ENCODE measurements at places on chromosomes 6 and 20.

DNA sequence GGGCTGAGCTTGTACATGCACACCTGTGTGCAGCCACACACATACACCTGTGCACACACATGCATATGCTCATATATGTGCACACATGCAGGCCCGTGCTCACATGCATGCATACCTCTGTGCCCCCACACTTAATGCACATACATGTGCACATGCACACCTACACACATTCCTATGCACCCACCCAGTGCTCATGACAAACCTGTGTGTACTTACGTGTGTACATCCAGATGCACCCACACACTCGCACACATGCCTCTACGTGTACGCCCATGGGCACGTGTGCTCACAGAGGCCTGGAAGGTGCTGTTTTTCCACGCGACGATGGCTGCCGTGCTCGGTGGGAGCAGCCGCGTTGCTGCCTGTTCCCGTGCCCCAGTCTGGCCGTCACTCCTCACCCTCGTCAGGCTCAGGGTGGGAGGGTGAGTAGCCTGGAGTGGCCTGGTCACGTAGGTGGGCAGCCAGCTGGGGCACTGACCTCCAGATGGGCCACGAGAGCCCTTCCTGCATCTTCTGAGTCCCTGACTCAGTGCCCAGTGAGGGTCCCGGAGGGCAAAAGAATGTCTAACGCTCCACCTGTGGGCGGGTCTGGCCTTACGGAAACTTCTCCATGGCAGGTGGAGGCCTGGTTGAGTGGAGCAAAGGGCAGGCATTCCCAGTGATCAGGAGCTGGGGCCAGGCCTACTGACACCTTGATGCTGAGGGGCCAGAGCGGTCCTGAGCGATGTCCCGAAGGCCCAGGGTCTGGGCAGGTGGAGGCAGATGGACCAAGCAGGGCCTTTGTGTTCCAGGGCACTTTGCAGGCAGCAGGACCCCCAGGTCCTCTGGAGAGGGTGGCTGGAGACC is 8.0 kb upstream of the GATA5 start:
- ATAC-seq = no peak

- ATAC-seq = peak; percentile 71
These were observed 10.7 kb downstream of the TULP4 start for GRCh38 chr6:158322724-158323560.

DNA sequence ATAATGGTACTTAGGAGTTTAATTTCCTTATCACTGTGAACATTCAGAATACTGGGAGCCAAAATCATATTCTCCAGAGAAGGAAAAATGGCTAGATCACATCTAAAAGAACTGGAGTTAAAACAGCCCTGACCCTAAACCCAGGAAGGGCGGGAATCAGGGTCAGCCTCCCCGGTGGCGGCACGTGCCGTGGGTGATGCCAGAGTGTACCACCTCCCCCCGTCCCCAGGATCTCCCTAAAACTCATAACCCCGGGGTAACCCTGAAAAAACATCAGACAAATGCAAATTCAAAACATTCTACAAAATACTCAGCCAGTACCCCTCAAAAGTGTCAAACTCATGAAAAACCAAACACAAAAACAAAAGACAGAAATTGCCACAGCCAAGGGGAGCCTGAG is 148.3 kb downstream of the DLL1 start:
- ATAC-seq = no peak

- no peak for ATAC-seq
These were observed 3.1 kb downstream of the LY6G6D start for GRCh38 chr6:31718265-31718664.

DNA sequence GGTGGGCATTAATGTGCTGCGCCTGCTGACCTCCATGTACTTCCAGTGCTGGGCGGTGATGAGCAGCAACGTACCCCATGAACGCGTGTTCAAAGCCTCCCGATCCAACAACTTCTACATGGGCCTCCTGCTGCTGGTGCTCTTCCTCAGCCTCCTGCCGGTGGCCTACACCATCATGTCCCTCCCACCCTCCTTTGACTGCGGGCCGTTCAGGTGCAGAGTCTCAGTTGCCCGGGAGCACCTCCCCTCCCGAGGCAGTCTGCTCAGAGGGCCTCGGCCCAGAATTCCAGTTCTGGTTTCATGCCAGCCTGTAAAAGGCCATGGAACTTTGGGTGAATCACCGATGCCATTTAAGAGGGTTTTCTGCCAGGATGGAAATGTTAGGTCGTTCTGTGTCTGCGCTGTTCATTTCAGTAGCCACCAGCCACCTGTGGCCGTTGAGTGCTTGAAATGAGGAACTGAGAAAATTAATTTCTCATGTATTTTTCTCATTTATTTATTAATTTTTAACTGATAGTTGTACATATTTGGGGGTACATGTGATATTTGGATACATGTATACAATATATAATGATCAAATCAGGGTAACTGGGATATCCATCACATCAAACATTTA is 35.2 kb upstream of the NOP56 start:
- ATAC-seq = no peak

DNA sequence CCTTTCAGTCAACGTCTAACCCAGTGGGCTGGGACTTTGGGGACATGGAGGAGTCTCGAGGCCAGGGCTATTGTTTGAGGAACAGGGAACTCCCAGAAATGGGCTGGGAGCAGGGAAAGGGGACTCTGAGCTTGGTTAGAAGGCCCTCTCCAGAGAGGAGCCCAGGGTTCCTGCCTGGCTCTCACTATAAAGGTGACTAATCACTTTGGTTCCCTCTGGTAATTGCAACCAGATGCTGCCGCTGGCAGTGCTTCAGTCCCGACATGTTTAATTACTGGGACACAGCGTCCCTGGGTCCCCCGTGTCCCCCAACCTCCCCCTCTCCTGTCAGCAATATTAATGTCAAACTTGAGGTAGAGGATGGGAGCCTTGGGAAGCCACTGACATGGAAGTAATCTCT is 5.0 kb upstream of the GDF5 start:
- peak; percentile 81 for ATAC-seq

DNA sequence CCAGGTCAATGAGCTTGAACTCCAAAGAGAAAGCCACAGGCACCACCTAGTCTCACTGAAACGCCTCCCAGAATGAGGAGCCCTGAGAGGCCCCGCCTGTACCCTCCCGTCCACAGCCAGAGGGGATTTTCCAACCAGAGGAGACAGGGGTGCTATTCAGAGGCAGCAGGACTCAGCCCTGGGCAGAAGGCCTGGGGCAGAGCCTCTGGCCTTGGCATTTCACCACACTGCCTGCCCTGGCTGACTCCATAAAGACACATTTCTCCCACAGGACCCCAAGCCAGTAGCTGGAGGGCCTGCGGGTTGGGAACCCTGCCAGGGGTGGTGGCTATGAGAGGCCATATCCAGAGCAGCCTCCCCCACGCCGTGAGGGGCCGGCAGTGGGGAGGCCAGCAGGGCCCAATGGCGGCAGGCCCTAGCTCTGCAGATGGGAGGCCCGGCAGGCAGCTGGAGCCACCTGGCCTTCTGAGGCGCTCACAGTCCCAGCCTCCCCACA is 159.3 kb downstream of the PREX1 start:
- ATAC-seq = no peak

DNA sequence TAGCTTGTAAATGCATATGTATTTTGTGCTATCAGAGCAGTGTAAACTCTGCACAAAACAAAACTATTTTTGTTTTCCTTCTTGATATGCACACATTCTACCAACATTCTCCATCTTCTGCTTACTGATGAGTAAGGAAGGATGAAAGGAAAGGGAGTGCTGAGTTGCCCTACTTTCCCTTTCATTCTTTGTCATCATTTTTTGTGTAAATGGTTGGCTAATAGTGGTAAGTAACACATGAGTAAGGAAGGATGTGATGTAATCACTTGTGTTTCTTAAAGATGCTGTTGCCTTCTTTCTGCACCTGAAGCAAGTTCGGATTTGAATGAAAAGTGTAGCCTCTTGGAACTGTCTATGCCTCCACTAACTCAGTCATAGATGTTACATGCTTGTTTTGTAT is 4.6 kb upstream of the REV3L start:
- no peak for ATAC-seq

DNA sequence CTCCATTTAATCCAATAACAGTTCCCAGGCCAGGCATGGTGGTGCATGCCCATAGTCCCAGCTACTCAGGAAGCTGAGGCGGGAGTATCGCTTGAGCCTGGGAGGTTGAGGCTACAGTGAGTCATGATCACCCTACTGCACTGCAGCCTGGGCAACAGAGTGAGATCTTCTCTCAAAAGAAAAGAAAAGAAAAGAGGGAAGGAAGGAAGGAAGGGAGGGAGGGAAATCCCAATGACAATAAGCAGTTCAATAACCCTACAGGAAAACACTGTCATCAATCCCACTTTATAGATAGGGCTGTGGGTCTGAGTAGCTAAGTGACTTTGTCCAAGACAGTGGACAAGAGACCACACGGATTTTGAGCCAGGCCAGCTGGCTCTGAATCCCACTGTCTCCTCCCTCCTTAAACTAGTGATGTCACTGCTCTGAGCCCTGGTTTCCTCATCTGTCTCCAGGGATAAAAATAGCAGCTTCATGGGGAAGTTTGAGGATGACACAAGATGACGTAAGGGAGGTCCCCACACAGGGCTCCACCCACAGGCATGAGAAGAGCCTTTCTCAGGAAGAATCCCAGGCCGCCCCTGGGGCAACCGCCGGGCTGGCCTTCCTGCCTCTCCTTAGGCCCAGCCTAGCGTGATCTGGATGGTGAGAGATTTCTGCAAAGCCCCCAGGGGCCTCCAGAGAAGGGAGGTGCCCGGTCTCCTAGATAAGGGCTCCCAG is 7.2 kb upstream of the TRIB3 start:
- ATAC-seq = peak; percentile 58

DNA sequence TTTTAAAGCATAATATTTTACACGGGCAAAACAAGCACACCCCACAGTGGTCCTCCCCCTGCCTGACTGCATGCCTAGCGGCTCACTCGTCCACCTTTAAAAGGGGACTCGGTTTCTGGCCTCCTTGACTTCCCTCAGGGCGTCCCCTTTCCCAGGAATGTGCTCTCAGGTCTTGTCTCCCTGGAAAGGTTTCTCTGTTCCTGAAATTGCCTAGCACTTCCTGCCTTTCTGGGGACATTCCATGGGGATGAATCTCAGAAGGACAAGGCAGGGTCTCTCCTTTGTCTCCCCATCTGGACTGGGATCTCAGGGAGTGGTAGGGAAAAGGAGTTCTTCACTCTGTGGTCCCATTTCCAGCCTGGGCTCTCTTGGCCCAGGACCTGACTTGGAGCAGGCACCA is 4.9 kb downstream of the TCF15 start:
- ATAC-seq = no peak

GRCh38 chr6:144012534-144012933 is 4.5 kb upstream of the PLAGL1 start:
- ATAC-seq = no peak

DNA sequence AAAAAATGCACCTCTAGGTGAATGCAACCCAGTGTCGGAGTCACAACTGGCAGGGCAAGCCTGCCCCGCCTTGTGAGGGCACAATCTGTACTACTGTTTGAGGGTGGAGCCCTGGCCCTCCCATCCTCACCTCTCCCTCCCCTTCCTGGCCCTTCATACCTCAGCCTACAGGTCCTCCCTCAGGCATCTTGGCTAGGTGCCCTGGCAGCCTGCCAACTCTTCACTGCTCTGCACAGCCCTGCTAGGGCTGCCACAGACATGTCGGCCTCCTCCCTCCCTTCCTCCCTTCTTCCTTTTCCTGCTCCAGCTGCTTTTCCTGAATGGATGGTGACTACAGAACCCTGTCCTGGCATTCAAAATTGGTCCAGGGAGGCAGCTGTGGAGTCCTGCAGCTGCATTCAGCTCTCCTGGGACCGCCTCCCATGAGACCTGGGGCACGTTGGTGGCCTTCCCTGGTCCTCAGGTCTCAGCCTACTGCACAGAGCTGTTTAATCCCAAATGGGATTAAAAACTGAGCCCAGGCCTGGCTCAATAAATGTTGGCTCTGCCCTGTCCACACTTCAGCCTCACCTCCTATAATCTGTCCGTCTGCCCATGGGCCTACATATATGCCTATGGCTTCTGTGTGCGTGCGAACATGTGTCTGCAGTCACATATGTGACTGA is 52.7 kb downstream of the CDH22 start:
- peak; percentile 80 for ATAC-seq

GRCh38 chr6:153634416-153634815 is 404.6 kb upstream of the OPRM1 start:
- no peak for ATAC-seq

GRCh38 chr6:16544006-16544405 is 217.3 kb downstream of the ATXN1 start:
- ATAC-seq = no peak

DNA sequence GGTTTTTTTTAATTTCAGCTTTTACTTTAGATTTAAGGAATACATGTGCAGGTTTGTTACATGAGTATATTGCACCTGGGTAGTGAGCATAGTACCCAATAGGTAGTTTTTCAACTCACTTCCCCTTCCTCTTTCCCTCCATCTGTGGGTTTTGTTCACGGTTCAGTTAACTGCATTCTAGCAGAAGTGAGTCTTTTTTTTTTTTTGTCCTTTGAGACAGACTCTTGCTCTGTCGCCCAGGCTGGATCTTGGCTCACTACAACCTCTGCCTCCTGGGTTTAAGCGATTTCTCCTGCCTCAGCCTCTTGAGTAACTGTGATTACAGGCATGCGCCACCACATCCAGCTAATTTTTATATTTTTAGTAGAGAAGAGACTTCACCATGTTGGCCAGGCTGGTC is 8.7 kb downstream of the UBR2 start:
- ATAC-seq = no peak
